Hypothalamus (tissue), 51 donors: ENCODE measurements at places on chromosomes 2 and 18.

DNA sequence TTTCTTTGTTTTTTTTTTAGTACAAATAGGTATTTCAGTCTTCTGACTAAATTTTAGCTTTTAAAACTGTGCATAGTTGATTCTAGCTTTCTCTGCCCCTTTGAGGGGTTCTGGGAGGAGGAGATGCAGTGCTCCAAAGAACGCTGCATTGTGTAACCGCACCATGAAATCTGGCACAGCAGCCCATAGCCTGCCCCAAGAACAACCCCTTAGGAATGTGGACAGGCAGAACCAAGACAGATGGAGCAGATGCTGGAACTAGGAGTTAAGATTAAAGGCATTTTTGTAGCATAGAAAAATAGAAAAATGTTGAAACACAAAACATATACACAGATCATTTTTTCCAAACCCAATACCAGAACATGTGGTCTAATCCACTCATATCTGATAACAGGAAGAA, 187.5 kb downstream of the SCG2 start:
- DNase-seq = no peak

GRCh38 chr2:58032764-58033080, 13.9 kb upstream of the VRK2 start:
- DNase-seq = no peak

GRCh38 chr2:208315081-208315788, 49.2 kb downstream of the PIKFYVE start:
- DNase-seq = no peak

DNA sequence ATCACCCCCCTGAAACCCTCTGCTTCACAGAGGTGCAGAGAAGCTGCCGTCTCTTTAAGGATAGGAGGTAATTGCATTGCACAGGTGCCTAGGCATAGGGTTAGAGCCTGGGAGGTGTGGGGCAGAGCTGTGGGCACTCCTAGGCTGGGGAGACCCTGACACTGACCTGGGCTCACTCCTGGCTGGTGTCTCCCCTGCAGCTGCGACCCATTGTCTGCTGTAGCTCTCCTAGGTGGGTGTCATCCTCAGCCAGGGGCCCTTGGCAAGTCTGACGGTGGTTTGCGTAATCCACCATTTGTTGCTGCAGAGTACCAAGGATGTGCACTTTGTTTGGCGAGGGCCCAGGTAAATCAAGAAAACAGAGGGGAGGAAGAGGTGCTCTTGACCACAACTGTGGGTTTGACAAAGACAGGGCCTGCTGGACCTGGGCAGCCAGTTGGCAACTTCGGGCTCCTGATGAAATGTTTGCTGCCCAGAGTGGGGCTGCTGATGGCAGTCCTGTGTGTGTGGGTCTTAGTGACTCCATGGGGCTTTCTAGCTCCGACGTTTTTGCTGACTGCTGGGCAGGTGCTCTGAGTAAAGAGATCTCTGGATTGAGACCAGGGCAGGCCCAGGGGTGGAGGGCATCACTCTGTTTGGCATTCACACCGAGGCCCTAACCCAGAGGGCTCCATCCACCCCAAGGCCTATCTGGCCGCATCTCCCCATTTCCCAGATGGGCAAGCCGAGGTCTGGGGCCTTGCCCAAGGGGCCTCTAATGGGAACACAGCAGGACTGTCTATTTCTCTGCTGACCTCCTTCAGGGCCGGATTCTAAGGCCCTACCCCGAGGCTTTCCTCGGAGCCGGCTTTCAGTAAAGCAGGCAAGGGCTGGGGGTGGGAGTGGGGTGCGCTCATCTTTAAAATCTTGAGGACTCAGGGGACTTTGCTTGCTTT, 67.7 kb downstream of the EDAR start:
- DNase-seq = no peak

GRCh38 chr2:68203587-68203986, 45.9 kb downstream of the PNO1 start:
- no peak for DNase-seq

DNA sequence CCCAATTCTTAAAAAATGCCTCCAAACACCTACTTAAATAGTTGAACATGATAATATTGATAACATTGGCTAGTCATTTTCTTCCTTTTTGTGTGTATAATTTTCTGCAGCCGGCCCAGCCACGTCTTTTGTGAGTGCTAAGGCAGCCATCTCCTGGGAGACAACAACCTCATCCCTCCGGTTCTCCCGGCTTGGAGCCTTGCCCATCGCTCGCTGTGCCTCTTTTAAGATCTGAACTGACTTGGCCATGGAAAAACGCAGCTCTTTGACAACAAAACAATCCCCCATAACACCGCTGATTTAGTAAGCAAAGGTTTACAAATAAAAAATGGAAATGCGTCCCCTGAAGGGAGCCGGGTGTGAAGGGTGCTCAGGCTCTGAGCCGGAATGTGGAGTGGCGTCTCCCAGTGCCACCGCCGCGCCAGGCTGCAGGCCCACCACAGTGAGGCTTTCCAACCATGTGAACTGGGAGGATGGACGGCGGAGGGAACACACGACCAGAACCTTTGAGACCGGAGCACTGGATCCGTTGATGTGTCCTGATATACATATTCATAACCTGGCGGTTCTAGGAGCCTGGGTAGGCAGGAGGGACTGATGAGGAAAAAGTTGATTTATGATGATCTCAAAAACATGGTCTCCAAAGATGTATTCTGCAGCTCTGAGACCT, 87.4 kb downstream of the SMIM21 start:
- no peak for DNase-seq

DNA sequence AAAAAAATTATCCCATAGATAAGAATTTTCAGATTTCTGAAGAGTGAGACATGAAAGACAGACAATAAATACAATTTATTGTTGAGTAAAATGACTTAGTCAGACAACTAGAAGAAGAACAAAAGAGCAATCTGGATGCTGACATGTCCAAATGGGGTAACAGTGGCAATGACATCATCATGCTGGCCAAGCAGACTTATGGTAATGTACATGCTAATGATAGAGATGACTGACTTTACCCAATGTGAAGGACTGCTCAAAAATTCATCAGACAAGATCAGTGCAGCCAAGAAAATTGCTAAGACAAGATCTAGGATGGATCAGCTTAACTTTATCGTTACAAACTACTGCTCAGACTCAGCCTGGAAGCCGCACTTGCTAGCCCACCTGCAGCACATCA, 70.5 kb upstream of the SRD5A2 start:
- no peak for DNase-seq

DNA sequence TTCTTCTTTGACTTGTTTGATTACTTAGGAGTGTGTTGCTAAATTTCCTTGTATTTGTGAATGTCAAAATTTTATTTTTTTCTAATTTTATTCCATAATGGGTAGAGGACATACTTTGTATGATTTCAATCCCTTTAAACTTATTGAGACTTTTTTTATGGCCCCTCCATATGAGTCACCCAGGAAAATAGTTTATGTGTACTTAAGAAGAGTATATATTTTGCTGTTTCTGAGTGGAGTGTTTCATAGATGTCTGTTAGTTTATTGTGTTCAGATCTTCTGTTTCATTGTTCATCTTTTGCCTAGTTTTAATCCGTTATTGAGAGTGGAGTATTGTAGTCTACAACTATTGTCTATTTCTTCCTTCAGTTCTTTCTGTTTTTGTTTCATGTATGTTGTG, 81.9 kb downstream of the EPB41L5 start:
- no peak for DNase-seq

DNA sequence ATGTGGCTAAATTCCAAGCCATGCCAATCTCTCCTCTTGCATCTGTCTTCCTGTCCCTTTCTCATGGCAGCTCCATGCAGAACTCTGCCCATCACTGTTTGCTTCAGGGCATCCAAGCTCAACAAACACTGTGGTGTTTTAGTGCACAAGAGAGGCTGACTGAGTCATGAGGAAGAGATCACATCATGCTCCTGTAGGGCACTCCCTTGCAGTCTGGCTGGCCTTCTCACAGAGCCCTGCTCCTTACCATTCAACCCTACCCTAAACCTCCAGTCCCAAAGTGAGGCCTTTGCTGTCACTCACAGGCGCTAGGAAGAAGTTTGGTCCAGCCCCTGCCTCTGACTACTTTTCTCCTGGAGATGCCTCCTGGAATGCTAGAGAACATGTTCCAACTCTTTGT, 194.0 kb downstream of the LRATD1 start:
- DNase-seq = no peak

DNA sequence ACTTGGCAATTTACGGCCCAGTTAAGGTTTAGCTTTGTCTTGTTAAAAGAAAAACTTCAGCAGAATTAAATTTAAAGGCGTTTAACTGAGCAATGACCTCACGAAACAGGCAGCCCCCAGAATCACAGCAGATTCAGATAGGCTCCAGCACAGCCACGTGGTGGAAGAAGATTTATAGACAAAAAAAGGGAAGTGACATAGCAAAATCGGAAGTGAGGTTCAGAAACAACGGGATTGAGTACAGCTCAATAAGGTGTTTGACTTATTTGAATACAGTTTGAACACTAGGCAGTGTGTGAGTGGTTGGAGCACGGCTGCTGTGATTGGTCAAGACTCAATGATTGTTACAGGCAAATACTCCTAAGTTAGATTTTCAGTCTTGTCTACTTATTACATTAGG, 79.8 kb downstream of the MOGAT1 start:
- no peak for DNase-seq

GRCh38 chr2:191959209-191959608, 112.3 kb upstream of the CAVIN2 start:
- DNase-seq = no peak

DNA sequence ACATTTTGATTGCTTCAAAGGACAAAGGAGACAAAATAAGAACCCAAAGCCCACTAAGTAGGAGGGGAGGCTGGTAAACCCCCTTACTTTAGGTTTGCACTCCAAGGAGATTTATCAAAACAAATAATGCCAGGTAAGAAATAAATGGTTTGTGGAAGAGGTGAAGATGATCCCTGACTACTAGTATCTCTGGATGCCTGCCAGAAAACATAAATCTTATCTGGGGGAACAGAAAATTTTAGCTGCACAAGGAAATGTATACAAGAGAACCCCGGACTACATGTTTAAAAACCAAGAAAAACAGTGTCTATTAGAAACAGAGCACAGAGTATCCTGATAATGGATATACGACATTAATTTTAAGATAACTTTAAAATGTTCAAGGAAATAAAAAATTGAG, 114.1 kb downstream of the TRABD2A start:
- DNase-seq = no peak

DNA sequence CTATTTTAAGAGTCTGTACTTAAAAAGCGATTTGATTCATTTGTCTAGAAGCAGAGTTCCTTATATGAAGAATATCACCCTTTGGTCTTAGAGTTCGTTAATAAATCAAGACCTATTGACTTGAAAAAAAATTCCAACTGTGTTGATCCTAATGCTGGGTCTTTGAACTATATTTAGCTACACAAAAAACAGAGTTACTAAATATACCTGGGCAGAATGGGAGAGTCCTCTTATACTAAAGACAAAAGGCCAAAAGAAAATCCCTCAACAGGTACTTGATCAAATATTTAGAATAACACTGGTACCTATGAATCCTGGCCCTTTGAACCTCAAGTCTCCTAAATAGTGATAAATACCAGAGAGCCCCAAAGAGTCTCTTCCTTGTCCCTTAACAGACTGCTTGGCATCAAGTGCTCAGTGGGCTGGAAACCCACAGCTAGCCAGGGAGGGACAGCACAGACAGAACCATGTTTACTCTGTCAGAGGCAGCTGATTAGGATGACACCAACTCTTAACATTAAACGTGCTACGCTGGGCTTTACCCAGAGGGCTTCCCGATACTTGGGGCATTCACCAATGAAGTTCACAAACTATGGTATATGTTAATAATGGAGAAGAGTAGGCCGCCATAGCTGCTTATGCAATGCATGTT, 95.1 kb downstream of the FIGN start:
- DNase-seq = no peak

DNA sequence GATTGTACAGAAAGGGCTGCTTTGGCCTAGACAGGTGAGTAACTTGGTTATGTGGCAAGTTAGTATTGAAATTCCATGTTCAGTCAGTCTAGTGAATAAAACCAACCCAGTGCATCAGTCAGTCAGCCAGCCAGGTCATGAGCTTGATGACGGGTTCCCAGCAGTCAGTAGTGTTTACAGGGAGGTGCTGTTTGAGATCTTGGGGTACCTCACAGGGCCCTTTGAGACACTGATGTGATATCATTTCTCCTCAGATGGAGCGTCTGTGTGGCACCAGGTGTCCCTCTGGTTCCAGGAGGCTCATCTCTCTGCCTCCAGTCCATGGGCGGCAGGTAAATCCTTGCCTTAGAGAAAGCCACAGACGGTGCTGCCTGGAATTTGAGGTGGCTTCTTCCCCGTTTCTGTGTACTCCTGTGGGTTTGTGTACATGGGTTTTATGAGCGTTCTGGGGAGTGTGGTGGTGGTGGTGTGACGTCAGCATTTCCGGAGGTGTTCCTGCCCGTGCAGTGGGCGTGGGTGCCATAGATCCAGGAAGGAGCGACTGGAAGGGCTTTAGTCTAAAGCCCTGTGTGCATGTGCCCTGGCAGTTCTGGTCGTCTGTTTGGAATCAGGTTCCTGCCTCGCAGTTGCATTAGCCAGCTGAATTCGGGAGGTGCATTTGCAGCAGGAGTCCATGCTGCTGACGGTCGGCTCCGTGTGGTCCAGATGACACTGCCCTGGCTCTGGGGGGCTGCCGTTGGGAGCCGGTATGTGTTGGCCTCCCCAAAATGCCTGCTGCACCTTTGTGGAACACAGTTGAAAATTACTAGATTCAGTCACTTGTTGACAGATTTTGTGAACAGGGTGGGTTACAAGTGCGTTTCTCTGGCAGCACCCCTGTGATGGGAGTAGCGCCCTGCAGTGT, 2.1 kb downstream of the CTDP1 start:
- DNase-seq = no peak

- DNase-seq = no peak
Observed at GRCh38 chr2:72034353-72035095, 113.1 kb downstream of the CYP26B1 start.

GRCh38 chr2:104120171-104120570, 733.7 kb upstream of the POU3F3 start:
- no peak for DNase-seq

- DNase-seq = no peak
Observed at GRCh38 chr2:134667541-134667940, 51.3 kb downstream of the TMEM163 start.

DNA sequence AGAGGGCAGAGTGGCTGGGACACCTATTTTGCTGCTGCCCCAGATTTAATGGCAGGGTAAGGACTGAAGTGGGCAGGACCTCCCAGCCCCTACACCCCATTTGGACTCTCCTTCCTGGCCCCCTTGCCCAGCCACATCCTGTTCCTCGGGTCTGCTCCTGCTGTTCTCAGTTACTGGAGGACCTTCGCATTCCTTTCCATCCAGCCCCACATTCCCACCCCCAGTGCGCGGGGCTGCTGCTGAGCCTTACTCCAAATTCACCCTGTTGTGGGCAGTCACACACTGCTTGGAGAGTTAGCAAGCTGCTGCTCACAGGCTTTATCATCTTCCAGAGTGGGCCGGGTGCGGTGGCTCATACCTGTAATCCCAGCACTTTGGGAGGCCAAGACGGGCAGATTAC, 75.2 kb upstream of the SLC14A2 start:
- no peak for DNase-seq
